ENCODE measurements at places on chromosomes 1 and 21. TPM values are rescaled to one million over a fixed set of nuclear protein-coding genes. Genes with fewer than 3 reads are reported as not detected.

KANK4 gene
- not detected for polyA plus RNA-seq

OR2AK2 gene
- not detected for polyA plus RNA-seq

ITLN2 gene
- polyA plus RNA-seq, result 318 TPM

PWP2 gene
- polyA plus RNA-seq, result 25.0 TPM

LCK gene
- polyA plus RNA-seq, result 14.1 TPM

CELA3A gene
- polyA plus RNA-seq, result 0.64 TPM

SLC44A3 gene
- 10.7 TPM for polyA plus RNA-seq

SLAMF9 gene
- not detected for polyA plus RNA-seq

UTP25 gene
- polyA plus RNA-seq, result 9.8 TPM

KISS1 gene
- polyA plus RNA-seq, result 22.7 TPM
